NCI-H460 (cell line): ENCODE measurements at places on chromosomes 6 and 20. TPM values are rescaled to one million over a fixed set of nuclear protein-coding genes. Genes with fewer than 3 reads are reported as not detected.
A peak's percentile ranks its signal among the peaks of the same experiment; 100 is the strongest.

- no peak for DNase-seq
Measured at GRCh38 chr6:139711804-139712585, 337.5 kb upstream of the CITED2 start.

KIF3B gene
- 22.5 and 25.4 TPM in 2 replicates for total RNA-seq

- DNase-seq, result no peak
Measured at GRCh38 chr6:122673343-122673961, 63.2 kb downstream of the PKIB start.

- no peak for DNase-seq
Measured at GRCh38 chr20:33679758-33680485, 5.7 kb upstream of the NECAB3 start.

DNA sequence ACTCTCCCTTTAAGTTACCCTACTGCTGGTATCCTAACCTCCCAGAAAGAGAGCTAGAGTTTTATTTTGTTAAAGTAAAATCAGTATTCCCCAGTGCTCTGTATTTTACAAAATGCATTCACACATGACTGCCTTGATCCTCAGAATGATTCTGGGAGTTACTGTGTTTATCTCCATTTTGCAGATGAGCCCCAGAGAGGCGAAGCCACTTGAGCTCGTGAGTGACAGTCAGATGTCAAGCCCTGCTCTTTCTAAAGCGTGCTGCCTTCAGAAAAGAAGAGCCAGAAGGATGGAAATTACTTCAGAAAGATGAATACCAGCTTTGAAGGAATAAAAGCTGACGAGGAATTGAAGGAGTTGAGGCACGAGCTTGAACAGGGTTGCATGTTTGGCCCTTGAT lies 14.1 kb upstream of the OSER1 start:
- no peak for DNase-seq

ASIP gene
- not detected in 2 replicates for total RNA-seq

CST3 gene
- 225 and 267 TPM in 2 replicates for total RNA-seq

BCAS4 gene
- 9.5 and 12.4 TPM in 2 replicates for total RNA-seq

TINAG gene
- total RNA-seq, result not detected in 2 replicates

GRCh38 chr6:25351485-25351884 lies 72.3 kb downstream of the CARMIL1 start:
- DNase-seq, result no peak

DNA sequence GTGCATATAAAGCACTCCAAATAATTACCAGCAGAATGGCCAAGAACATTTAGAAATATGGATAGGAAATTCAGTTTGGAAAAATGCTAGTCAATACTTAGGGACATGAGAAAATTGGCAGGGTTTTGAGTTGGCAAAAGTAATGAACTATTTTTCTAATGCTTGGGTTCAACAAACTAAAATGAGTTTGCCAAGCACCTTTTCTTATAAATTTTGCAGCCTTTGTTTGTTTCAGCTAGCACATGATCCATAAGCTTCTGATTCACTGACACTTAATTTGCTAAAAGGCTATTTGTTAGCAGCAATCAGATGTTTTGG lies 324.8 kb downstream of the QKI start:
- no peak for DNase-seq

TNFRSF6B gene
- 0.10 TPM in 1 of 2 replicates, not detected in the other for total RNA-seq

GRCh38 chr20:1225783-1226654 lies at the start of gene RAD21L1:
Gene RAD21L1, plus strand, starts transcription at chr20:1226044. Its CDS starts 2,410 bp downstream, at chr20:1228454.
- peak; percentile 71 for DNase-seq

DNA sequence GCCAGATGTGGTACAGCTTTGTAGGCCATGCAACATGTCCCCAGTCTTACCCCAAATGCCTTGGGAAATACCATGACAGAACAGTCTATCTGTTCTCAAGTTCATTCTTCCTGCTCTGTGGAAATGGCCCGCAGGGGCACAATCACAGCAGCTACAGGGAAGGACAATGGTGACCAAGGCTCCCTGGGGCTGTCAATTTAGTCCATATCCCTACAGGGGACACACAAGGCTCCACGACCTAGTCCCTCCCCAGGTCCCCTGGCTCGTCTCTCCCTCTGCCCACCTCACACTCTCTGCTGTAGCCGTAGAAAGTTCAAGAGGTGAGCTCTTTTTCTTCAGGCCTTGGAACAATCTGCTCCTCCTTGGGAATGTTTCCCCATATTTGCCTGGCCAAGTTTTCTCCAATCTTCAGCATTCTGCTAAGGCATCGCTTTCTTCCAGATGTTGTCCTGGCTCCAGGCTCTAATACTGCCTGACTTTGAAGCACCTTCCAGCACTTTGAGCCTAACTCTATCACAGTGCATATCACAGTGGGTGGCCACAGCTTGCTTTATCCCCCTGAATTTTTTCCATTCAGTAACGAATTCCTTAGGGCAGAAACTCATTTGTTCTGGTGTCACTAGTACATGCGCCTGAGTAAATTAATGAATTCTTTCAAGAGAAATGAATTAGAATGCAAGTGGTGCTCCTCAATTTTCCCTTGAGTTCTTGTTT lies 92.6 kb downstream of the MAP3K7 start:
- no peak for DNase-seq

DNA sequence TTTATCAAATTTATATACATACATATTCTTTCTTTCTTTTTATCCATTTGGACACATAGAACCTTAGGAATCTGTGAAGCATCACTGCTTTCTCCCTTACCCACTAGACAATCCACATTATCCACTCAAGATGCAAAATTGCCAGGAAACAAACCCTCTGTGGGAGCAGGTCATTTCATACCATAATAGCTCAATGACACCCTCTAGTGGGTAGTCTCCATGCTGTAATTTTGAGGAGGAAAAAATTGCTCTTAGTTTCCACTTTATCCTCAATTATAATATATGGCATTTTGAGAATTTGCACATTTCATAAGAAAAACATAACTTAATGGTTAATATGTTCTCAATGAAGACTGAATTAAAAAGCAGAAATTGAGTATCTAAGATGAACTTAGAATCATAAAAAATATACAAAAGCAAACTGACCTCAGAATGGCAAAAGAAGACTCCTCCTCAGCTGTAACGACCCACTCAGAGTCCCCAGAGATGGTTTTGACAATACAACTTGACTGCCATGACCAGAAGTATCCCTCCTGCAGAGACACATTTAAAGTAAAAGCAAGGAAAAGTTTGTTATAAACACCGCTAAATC lies 164.1 kb downstream of the FRK start:
- peak; percentile 29 for DNase-seq

CD40 gene
- total RNA-seq, result 4.2 and 4.7 TPM in 2 replicates

C6orf141 gene
- total RNA-seq, result 0.47 TPM in 1 of 2 replicates, not detected in the other

NAPB gene
- 13.1 and 15.8 TPM in 2 replicates for total RNA-seq

BPIFA1 gene
- total RNA-seq, result not detected in 2 replicates

GRCh38 chr6:120935908-120936307 lies 398.4 kb downstream of the TBC1D32 start:
- DNase-seq, result no peak

DNA sequence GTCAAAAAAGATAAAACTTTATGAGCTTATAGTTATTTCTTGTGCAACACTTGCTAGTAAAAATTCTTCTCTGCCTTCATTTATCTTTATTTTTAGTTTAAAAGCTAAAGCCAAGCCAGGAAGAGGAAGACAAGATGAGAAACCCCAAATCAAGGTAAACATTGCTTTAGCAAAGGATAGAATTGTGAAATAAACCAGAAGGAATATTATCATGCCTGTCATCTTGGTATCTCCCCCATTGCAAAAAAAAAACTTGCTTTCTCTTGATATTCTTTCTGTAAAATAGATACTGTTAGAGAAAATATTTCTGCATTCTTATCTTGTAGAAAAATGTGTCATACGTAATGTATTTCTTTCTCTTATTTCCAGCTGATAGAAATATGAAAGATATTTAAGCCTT lies 432.8 kb downstream of the GJA1 start:
- DNase-seq, result no peak

DNA sequence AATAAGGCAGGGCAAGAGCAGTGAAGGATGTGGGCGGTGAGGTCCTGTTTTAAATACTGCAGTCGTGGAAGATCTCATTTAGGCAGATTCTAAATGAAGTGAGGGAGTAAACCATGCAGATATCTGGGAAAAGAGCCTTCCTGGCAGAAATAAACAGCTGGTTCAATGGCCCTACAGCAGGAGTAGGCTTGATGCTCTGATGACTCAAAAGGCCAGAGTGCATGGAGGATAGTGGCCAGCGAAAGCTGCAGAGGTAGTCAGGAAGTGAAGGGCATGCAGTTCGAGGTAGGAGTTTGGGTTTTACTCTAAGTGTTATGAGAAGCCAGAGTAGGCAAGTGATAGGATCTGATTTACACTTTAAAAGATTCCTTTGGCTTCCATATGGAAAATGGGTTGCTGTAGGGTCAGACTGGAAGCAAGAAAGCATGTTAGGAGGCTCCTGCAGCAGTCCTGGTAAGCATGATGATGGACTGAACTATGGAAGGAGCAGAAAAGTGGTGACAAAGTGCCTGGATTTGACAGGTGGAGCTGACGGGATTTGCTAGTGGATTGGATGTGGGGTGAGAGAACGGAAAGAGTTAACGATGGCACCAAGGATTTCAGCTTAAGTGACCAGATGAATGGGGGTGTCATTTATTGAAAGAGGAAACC lies 150.0 kb downstream of the GJA10 start:
- no peak for DNase-seq

LCA5 gene
- total RNA-seq, result 0.81 and 1.3 TPM in 2 replicates

- DNase-seq, result no peak
Measured at GRCh38 chr6:169966312-169967181, 215.1 kb downstream of the ERMARD start.

CRNKL1 gene
- total RNA-seq, result 30.5 and 34.9 TPM in 2 replicates

DNA sequence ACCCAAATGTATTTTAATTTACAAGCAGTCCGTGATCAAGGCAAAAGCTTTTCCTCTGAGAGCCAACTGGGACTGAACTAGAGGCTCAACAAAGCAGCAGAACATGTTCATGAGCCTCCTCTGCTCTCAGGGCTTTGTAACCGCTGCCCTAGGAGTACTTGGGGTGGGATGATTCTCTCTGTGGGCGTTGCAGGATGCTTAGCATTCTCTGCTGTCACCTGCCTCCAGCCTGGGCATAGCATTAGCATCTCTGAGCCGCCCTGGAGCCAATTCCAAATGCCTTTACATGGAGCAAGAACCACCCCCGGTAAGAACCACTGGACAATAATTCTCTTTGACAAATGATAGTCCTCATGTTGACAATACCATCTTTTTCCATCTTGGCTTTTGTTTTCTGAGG lies 237.6 kb upstream of the CDH4 start:
- DNase-seq, result no peak

DNA sequence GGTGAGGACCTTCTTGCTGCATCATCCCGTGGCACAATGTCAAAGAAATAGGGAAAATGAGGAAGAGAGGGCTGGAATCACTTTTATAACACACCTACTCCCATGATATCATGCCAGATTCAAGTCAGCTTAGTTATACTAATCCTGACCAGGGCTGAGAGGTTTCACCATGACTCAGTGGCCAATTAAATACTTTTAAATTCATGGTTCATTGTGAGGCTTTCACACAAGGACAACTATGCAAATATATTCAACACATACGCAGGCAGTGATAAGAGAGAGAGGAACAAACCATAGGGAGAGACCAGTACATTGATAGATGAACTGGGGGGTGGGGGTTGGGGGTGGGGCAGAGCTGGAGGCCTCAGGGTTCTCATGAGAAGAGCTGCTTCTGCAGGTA lies 313.1 kb downstream of the LRFN2 start:
- no peak for DNase-seq

TBC1D20 gene
- 24.6 and 27.5 TPM in 2 replicates for total RNA-seq

LRRC73 gene
- total RNA-seq, result 0.25 and 0.26 TPM in 2 replicates

DNA sequence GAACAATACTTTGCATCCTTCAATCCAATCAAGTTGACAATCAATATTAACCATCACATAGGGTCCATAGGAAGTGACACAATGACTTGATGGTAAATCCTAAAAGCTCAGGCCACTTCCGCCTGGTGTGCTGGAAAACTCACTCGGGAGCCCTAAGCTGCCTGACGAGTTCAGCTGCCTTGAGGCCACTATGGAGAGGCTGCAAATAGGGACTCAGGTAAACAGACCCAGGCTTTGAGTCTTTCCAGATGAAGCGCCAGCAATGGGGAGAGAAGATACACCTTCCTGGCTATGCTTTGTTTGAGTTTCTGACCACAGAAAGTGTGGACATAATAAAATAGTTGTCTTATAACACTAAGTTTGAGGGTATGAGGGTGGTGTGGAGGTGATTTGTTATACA lies 112.6 kb downstream of the GPR63 start:
- no peak for DNase-seq

TTK gene
- 51.2 and 60.2 TPM in 2 replicates for total RNA-seq

DZANK1 gene
- total RNA-seq, result 1.0 and 1.6 TPM in 2 replicates

DNA sequence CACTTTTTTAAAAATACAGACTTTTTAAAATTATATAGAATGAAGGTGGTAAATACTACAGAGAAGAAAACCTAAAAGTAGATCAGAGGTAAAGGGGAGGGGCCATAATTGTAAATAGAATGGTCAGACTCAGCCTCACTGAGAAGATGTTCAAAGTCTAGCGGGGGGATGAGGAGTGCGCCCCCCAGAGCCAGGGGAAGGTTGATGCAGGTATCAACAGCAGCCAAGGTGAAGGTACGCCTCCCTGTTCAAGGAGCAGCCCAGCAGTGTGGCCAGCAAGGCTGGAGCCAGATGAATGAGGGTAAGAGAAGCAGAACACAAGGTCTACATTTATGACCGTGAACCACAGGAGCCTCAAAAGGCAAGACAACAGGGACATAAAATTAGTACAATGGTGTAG lies 204.1 kb downstream of the PTPRT start:
- no peak for DNase-seq

SLA2 gene
- 0.05 TPM in 1 of 2 replicates, not detected in the other for total RNA-seq

PROCR gene
- total RNA-seq, result 165 and 178 TPM in 2 replicates

GRCh38 chr6:80280262-80281010 lies 174.0 kb downstream of the BCKDHB start:
- no peak for DNase-seq

DNA sequence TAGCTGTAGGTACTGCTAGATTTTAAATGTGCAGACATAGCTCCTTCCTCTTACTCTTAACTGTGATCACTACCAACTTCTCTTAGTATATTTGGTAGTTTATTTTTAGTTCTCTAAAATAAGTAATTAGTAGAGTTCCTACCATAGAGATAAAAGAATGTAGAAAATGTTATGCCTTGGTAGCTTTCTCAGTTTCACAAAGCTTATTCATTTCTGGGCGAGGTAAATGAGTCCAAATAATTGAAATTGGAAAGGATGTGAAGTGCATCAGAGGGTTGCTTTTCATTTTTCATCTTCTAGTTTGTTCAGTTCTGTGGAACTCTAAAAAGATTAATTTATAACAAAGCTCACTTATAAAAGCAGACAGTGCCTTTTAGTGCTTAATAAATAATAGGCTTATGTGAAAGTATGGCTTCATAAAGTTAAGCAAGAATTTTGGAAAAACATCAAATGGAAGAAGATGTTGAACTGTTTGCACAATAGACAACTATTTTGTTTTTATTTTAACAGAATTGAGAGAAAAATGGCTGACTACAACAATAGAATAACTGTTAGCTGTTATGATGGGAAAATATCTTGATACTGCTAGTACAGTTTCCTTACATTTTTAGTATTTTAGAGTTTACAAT lies 303.7 kb downstream of the UTRN start:
- DNase-seq, result no peak
